Renal cortical epithelial cell (primary cell): ENCODE measurements at places on chromosomes 1 and 21. TPM values are rescaled to one million over a fixed set of nuclear protein-coding genes. Genes with fewer than 3 reads are reported as not detected.

The ARHGEF16 gene
- 6.4 and 15.5 TPM in 2 replicates for total RNA-seq

The GPX7 gene
- 23.7 and 26.9 TPM in 2 replicates for total RNA-seq

The MNDA gene
- total RNA-seq, result not detected in 2 replicates

The BNIPL gene
- 0.40 TPM in 1 of 2 replicates, not detected in the other for total RNA-seq

The AMY1B gene
- not detected in 2 replicates for total RNA-seq

The HORMAD1 gene
- not detected in 2 replicates for total RNA-seq

The NES gene
- 1.0 and 1.6 TPM in 2 replicates for total RNA-seq

The POLR3GL gene
- 8.9 and 12.4 TPM in 2 replicates for total RNA-seq

The C1orf159 gene
- 8.7 and 9.8 TPM in 2 replicates for total RNA-seq

The ZNF496 gene
- 15.3 and 23.1 TPM in 2 replicates for total RNA-seq

The CFAP74 gene
- not detected in 2 replicates for total RNA-seq

The TNN gene
- total RNA-seq, result not detected in 2 replicates

The RPTN gene
- total RNA-seq, result 0.10 TPM in 1 of 2 replicates, not detected in the other

The FLG2 gene
- total RNA-seq, result not detected in 2 replicates

The FCER1G gene
- not detected in 2 replicates for total RNA-seq

The ACKR1 gene
- not detected in 2 replicates for total RNA-seq

The TRAF3IP3 gene
- total RNA-seq, result not detected in 2 replicates

The ANXA9 gene
- 0.30 and 1.6 TPM in 2 replicates for total RNA-seq

The PTPN22 gene
- total RNA-seq, result 2.1 and 4.6 TPM in 2 replicates

The LCE1D gene
- not detected in 2 replicates for total RNA-seq

The CRP gene
- not detected in 2 replicates for total RNA-seq

The IGSF9 gene
- total RNA-seq, result not detected in 2 replicates

The FAM72C gene
- 0.15 and 1.6 TPM in 2 replicates for total RNA-seq

The CHI3L1 gene
- 0.10 and 0.69 TPM in 2 replicates for total RNA-seq

The PDE4B gene
- total RNA-seq, result 0.70 and 1.0 TPM in 2 replicates

The SORT1 gene
- 53.0 and 96.6 TPM in 2 replicates for total RNA-seq

The RAB7B gene
- 1.1 and 1.2 TPM in 2 replicates for total RNA-seq

The CKS1B gene
- total RNA-seq, result 23.4 and 106 TPM in 2 replicates

The CLEC20A gene
- not detected in 2 replicates for total RNA-seq

The RGS7 gene
- total RNA-seq, result not detected in 2 replicates

The IFI16 gene
- 8.7 and 25.6 TPM in 2 replicates for total RNA-seq

The MCM3AP gene
- total RNA-seq, result 39.4 and 81.7 TPM in 2 replicates

The IL20 gene
- not detected in 2 replicates for total RNA-seq
